CD4-positive, alpha-beta T cell treated with Interleukin-12 subunit alpha and Interleukin-12 subunit beta, for 1 hour (primary cell): ENCODE measurements at places on chromosomes 7 and 10.

DNA sequence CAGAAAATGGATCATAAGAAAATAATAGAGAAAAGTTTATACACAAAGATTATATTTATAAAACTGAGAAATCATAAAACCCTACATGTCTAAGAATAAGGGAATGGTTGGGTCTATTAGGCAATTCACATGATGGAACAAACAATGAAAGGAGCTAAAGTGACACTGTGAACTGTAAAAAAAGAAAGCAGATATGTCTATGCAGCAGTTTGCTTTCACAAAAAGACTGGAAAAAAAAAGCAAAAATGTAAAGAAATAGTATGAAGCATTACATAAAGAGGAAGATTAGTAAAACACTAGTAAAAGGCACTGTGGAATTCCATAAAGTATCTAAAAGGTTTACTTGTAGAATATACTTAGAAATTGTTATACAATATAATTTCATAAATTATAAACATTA lies 95.9 kb downstream of the HBP1 start:
- DNase-seq, result no peak

- DNase-seq, result no peak
These were observed 51.9 kb downstream of the WDFY4 start for GRCh38 chr10:48736596-48736995.

DNA sequence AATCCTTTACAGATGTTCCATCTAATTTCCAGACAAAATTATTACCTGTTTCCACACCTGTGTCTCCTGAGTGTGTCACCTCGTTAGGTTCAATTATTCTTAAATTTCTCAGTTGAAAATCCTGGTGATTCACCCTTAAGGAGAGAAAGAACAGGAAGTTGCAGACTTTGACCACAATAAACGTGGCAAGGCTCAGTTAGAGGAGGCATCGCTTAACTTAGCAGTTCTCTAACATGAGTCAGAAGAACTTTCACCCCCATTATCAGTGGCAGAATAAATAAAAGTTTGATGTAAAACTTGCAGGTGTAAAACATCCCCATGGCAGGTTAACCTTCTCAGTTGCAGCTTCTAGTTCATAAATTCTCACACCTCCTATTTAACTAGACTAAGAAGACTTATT lies 8.3 kb downstream of the XPNPEP1 start:
- DNase-seq, result peak; percentile 69

DNA sequence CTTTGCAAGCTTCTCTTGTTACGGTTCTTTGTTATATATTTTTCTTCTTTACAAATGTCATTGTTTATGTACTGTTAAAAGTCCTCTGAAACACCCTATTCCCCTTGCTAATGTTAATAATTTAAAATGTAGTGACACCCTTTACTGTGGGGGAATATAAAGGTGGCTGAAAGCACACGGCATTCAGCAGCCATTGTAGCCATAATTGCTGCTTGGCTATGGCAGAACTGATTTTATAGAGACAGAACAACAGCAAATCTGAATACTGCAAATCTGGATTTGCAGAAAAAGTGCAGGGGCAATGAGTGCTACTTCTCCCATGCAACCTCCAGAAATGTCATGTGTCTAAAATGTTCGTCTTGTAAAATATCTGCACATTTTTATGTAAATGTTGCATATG lies 3.7 kb upstream of the WASL start:
- no peak for DNase-seq

DNA sequence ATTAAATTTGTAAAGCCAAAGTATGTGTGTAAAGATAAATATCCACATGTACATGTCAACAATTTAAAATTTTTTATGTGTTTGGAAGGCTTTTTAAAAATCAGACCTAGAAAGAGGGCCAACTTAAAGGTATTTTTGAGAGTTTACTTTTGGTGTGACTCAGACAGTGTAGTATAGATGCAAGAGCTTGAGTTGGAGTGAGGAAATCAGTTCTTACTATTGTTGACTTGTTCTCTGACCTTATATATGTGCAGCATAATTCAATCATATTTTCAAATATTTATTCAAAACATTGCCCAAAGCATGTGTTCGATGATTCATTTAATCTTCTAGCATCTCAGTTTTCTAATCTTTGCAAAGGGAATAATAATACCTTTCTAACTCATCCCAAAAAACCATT lies 243.7 kb upstream of the PRKCQ start:
- no peak for DNase-seq

GRCh38 chr7:135328526-135328925 lies 94.9 kb downstream of the STRA8 start:
- DNase-seq, result no peak

- DNase-seq, result no peak
These were observed 2.8 kb downstream of the INHBA start for GRCh38 chr7:41700044-41700471.

- no peak for DNase-seq
These were observed 115.8 kb upstream of the VSTM2A start for GRCh38 chr7:54426406-54426805.

GRCh38 chr7:90625562-90625961 lies 29.4 kb downstream of the CDK14 start:
- DNase-seq, result no peak

DNA sequence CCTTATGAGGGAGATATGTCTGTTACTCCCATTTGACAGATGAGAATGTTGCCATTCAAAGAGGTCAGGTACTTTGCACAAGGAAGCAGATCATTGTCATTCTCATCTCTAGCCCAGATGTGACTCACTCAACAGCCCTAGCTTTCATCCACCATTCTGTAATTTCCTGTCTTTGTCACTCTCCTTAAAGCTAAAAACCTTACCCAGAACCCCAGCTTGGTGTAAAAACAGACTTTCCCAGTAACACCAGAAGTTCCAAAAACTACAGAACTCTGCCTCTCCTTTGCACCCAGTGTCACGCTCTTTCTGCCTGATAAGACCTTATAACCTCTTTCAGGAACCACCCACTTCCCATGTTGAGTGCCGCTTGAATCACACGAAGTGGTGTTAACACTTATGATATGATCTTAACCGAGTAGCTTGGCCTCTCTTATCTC lies 89.1 kb upstream of the SP4 start:
- DNase-seq, result peak; percentile 53

DNA sequence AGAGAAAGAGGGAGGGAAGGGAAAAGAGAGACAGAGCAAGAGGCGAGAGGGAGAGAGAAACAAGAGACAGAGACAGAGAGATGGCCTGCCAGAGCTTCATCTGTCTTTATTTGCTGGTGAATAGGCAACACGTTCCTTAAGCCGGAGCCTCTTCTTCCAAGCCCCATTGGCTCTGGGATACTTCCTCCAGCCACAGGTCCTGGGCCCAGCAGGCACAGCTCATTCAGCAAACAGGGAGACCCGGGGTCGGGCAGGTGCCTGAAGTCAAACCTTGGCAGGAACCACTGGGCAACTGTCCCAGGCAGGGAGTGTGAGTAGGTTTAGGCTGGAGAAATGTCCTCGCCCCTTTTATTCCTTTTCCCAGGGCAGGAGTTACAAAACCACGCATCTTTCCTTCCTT lies 68.2 kb downstream of the MYL10 start:
- DNase-seq, result no peak

DNA sequence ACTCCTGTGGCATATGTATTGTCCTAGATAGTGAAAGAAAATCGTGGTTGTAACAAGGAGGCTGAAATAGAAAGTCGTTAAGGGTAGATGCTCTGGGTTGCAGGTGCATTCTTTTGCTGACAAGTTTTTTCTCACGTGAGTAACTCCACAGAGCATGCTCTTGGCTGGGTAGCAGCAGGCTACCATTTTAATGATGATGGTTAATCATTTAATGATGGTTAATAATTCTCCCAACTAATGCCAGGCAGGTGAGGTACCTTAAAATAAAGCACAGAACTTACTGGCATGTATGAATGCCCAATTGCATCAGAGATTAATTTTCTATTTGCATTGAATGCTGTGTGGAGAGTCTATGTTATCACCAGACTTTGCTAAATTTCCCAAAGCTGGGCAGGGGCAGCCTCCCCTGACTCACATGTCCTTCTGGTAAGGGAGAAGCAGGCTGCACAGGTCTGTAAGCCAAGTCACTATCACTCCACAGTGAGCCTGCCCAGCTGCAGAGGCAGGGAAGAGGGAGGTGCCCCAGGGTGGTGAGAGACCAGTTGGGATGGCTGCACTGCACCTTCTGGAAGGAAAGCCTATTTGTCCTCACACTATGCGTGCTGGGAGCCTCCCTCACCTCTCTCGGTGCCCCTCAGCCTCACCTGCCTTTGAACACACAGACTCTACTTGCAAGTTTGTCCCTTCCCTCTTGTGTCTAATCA lies 287.0 kb upstream of the IGFBP3 start:
- no peak for DNase-seq

- no peak for DNase-seq
These were observed 177.1 kb upstream of the TRIM24 start for GRCh38 chr7:138282997-138283396.

DNA sequence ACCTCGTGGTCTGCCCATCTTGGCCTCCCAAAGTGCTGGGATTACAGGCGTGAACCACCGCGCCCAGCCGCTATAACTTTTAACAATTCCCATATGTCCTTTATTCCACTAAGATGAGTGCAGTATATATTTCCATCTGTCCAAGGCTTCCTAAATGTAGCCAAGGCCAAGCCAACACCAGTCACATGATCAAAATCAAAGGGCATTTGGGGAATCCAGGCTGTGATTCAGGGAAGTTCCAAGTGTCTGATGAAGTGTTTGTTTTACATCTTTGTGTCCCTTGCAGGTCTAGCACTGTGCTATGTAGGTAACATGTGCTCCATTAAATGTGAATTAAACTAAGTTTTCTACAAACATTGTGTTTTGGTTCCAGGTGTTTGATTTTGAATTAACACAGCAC lies 20.8 kb downstream of the AKR1E2 start:
- no peak for DNase-seq

DNA sequence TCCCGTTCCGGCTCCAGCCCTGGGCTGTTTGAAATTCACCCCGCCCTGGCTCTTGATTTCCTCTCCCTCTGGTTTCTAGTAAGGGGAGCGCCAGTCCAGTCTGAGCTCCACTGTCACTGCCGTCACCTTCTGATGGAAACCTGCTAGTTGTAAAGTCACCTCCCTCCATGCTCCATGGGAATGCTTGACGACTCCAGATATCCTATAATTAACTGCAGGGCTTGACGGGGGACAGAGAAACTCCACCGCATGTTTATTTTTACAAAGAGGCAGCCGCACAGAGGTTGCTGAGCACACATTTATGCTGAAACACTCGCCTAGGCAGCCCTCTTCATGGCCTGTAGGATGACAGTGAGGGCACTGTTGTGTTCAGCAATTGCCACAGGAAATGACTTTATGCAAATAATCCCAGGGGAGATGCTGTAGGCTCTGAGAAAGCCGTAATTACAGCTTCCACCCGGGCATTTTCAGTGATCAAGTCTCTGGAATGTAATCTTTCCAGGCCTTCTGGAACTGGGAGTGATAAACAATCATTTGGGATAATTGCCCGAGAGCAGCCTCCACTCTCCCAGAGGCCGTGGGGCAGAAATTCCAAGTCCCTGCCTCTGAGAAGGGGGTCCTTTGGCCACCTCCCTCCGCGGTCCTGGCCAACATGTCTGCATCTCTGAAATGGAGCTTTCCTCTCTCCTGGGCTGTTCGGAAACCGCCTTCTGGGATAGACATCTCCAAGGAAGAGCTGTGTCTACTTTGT lies 300.5 kb downstream of the KLF6 start:
- DNase-seq, result no peak

DNA sequence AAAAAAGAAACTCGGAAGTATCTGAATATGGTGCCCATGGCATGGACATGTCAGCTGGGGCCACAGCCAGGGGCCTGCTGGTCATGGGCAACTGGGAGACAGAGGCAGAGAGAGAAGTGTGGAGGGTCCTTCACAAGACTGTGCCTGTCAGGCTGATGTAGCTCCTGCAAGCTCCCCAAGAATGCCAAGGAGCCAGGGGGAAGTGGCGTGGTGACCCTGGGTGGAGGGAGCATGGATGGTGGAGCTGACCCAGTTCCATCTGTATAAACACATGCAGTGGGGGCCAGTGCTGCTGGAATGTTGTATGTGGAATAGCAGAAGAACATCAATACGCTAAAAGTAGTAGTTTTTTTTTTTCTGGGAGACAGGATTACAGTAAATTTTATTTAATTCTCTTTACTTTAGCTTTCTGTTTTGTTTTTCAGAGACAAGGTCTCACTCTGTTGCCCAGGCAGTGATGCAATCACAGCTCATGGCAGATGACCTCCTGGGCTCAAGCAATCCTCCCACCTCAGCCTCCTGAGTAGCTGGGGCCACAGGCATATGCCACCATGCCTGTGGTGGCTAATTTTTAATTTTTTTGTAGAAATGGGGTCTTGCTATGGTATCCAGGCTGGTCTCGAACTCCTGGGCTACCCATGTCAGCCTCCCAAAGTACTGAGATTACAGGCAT lies 10.5 kb upstream of the ZMIZ2 start:
- no peak for DNase-seq

GRCh38 chr10:132030898-132031463 lies 34.8 kb upstream of the JAKMIP3 start:
- no peak for DNase-seq

- no peak for DNase-seq
These were observed 320.4 kb downstream of the PLXNA4 start for GRCh38 chr7:132255898-132256297.

DNA sequence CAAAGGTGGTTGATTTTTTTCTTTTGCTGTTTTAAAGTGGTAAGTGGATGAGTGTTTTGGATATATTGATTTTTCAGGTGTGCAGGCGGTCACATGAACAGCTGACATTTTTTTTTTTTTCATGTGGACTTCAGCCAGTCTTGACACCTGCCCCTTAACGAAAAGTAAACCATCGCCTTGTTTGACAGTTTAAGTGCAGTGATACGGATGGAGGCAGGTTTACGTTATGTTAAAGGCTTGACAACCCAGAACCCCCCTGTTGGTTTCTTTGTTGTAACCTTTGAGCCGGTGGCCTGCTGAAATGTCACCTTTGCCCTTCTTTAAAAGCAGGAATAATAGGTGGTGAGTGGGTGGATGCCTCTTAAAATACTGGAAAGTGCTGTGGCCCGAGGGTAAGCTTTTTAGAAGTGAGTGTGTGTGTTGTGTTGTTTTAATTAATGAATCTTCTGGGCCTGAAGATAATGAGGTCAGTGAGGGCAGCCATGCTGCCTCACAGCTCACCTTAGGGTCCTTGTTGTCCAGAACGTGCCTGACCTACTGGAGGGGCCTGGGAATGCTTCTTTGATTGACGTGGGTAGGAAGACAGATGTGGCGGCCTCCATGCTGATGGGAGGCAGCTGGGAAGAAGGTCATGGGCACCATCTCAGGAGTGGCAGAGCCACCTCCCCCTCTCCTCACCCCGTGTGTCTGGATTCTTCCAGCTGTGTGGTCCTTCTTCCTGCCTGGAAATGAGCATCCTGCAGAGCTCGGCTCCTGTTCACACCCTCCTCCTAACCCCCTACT lies 69.8 kb downstream of the TCF7L2 start:
- DNase-seq, result no peak

- no peak for DNase-seq
These were observed 288.2 kb downstream of the GLRX3 start for GRCh38 chr10:130424418-130424817.
